ENCODE measurements at places on chromosomes 13 and 19.
A peak's percentile ranks its signal among the peaks of the same experiment; 100 is the strongest.

DNA sequence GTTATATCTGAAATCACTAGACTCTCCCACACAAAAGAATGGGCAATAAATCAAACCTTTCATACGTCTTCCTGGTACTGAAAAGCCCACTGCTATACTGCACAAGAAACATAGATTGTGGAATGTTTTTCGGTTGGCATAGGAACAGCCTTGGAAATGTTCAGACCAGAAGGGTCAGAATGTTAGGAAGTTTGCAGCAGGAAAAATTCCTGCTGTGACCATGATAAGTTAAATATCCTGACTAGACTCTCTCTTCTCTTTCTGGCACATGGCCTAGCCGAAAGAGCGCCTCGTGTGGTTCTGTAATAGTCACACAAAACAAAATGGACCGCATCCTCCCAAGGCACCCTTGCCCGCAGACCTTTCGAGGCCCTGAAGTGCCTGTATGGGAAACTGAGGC is 427.2 kb downstream of the COG6 start:
- DNase-seq, result no peak

GRCh38 chr13:101331731-101332130 is 84.6 kb downstream of the NALCN start:
- DNase-seq, result no peak

GRCh38 chr13:99812625-99813024 is 158.9 kb downstream of the ZIC5 start:
- DNase-seq, result peak; percentile 29

GRCh38 chr19:4673216-4673615 is 3.1 kb upstream of the MYDGF start:
- no peak for DNase-seq

GRCh38 chr19:1076951-1077350 is 10.0 kb downstream of the ARHGAP45 start:
- DNase-seq, result no peak

DNA sequence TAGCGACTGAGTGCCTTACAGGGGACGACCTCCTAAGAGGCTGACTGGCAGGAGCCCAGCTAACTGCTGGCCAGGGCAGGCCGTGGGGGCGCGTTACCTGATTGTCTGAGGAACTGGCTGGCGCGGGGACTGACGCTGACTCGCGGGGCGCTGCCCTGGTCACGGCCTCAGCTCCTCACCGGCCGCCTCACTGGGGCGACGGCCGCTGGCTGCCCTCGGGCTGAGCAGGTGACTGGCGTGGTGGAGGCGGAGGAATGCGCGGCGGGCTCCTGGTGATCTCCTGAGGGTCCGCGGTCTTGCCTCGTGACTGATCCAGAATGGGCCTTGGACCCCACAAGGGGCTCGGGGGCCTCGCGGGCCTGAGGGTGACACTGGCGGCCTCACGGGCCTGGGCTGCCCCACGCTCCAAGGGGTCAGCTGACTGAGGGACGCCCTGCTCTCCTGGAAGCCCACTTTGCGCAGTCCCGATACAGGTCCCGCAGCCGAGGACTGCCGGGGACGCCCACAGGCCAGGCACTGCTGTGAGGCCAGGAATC is 39.3 kb downstream of the SIGLEC7 start:
- no peak for DNase-seq

- DNase-seq, result no peak
Observed at GRCh38 chr13:24271231-24271600, 38.2 kb upstream of the C1QTNF9 start.

All from fibroblast of skin of left quadriceps (primary cell).